ENCODE measurements at places on chromosomes 6 and 20.

GRCh38 chr6:37099442-37099841 lies 70.5 kb upstream of the PIM1 start:
- DNase-seq = no peak

DNA sequence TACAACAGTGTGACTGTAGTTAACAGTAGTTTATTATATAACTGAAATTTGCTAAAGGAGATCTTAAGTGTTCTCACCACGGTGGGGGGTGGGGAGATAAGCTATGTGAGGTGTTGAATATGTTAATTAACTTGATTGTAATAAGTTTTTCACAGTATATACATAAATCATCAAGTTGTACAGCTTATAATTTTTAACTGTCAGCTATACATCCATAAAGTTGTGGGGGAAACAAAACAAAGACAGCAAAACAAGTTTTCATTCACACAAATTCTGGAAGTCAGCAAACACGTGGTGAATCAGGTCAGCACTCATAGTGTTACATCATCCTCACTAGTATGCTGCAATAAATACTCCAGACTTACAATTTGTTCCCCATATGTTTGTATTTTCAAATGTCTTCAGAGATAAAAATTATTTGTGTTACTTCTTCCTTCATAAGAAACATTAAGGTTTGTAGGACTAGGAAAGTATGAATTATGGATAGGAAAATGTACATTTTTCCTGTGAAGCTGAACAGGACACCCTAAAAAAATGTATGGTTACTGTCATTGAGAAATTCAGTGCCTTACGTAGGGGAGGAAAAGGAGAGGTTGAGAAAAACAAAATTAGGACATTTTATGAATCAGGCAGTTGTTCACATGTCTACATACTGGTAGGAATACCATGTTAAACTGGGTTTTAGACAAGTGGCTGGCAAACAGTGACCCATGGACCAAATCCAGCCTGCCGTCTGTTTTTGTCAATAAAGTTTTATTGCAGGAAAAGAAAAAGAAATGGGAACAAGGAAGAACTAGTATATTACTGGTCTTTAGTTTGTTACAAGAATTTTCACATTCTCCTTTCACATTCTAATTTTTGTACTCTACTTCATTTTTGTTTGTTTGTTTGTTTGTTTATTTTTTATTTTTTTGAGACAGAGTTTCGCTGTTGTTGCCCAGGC lies 6.0 kb downstream of the SUMO4 start:
- DNase-seq = no peak

- no peak for DNase-seq
These were observed 101.8 kb downstream of the KLHL32 start for GRCh38 chr6:97026298-97026697.

DNA sequence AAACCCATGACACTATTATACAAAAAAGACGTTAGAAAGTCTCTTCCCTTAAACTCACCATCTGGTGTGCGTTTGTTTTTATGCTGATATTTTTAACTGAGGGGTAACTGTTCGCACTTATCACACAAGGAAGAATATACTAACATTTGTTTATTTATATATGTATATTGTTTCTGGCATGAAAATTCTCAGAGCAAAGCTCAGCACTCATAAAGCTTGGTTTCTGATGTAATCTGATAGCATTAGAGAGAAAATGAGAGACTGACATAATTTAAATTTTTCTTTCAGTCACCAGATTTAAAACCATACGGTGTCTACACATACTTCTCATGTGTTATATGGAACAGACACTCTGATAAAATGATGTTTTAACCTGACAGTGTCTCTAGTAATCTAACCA lies 6.9 kb downstream of the BLOC1S5 start:
- DNase-seq = no peak

DNA sequence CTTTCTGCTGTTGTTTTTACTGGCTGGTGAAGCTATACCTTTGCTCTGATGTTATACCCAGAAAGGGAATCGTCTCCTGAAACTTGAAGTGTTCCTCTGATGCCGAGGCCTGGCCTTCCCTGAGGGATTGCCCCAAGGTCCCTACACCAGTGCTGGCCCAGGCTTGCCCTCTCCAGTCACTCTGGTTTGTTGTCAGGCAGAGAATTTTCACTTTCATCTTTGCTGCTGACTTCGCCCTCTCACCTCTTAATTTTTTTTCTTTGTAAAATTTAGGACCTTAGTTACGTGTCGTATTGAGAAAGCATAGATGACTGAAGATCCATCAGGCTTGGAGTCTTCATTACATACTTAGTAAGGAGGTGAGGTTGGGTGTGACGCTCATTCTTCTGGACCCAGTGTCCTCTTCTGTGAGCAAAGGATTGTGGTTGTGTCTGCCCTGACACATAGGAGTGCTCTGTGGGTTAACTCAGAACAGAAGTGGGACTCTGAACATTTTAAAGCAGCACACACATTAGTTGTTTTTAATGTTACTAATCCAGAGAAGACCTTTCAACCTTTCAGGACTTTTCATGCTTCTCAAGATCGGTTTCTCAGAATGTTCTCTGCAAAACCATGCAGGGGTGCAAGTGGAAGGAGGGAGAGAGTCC lies 45.4 kb downstream of the TULP4 start:
- no peak for DNase-seq

GRCh38 chr20:29741894-29742698 lies 1515.4 kb upstream of the DEFB115 start:
- no peak for DNase-seq

- DNase-seq = no peak
These were observed 33.4 kb downstream of the CTNNBL1 start for GRCh38 chr20:37726971-37727956.

DNA sequence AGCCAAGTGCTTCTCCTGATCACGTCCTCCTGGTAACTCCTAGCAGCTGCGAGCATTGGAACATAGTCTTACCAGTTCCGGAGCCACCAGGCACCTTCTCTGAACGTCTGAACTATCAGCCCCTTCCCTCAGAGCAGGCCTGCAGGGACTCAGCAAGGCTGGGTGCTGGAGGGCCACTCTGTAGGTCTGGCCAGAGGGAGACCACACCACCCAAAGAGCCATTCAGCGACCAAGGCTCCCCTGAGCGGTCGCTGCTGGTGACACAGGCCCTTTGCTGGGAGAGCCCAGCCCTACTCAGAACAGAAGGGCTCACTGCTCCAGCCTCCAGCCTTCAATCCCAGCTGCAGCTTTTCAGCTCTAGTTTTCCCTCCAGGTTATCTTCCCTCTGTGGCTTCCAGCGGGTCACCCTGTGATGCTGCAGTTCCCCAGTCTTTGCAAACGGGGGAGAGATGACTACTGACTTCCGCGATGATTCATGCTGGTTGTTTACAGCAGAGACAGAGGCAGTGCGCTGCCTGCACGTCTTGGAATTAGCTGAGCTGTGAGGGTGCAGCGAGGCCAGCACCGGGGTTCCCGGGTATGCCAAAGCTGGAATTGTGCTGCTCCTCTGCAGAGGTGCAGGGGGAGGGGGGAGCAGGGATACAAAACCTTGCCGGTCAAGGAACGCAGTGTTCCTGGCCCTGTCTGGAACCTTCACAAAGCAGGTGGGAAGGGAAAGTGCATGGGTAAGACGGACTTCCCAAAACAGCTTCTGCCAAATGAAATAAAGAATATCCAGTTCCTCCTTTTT lies 161.4 kb downstream of the LY86 start:
- DNase-seq = peak; percentile 10

- DNase-seq = peak; percentile 32
These were observed at the start of gene SAMD5 for GRCh38 chr6:147508042-147508865. TSS of gene SAMD5 (plus strand) at chr6:147508690. CDS start at chr6:147508929, 239 bp downstream.

GRCh38 chr6:149867876-149868640 lies 3.9 kb upstream of the LRP11 start:
- no peak for DNase-seq

- DNase-seq = no peak
These were observed 341.7 kb upstream of the HTR1E start for GRCh38 chr6:86595641-86596040.

DNA sequence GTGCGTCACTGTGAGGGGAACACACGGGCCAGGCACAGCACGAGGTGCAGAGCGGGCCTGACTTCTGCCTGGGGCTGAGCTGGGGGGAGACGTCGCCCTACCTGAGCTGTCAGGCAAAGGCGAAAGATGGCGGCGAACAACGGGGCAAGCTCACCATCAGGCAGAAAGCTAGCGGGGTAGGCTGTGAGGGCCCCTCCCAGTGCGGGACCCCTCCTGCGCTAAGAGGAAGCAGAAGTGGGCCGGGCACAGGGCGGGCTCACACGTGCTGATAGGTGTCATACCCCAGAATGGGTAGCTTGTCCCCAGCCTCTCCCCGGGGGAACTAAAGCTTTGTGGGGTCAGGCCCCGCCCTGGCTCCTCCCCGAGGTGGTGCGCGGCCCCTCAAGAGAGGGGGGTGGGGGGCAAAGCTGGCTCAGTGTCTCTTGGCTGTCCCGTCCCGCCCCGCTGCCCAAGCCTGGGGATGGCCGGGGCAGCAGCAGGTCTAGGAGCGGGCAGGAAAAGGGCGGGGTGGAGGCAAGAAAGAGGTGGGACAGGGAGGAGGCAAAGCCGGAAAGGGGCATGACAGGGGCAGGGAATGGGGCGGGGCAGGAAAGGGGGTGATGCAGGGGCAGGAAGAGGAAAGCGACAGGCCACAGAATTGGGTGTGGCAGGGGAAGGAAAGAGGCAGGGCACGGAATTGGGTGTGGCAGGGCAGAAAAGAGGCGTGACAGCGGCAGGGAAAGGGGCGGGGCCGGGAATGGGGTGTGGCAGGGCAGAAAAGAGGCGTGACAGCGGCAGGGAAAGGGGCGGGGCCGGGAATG lies 14.7 kb downstream of the UCKL1 start:
- DNase-seq = no peak

GRCh38 chr6:93419304-93420162 lies at the start of gene EPHA7:
TSS of gene EPHA7 (minus strand) at chr6:93419559. CDS start at chr6:93419341, 218 bp downstream.
- DNase-seq = peak; percentile 93

DNA sequence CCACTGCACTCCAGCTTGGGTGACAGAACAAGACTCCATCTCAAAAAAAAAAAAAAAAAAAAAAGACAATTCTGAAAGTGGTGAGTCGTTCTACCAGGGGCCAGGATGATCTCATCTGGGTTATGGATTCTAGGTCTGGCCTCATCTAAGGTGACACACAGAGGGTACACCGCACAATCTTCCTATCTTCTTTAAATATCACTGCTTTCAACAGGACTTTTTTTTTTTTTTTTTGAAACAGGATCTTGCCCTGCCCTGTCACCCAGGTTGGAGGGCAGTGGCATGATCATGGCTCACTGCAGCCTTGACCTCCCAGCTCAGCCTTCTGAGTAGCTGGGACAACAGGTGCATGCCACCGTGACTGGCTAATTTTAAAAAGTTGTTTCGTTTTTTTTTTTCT lies 67.7 kb downstream of the SLC16A10 start:
- DNase-seq = no peak

- DNase-seq = no peak
These were observed 16.8 kb downstream of the IL17F start for GRCh38 chr6:52227495-52227894.

DNA sequence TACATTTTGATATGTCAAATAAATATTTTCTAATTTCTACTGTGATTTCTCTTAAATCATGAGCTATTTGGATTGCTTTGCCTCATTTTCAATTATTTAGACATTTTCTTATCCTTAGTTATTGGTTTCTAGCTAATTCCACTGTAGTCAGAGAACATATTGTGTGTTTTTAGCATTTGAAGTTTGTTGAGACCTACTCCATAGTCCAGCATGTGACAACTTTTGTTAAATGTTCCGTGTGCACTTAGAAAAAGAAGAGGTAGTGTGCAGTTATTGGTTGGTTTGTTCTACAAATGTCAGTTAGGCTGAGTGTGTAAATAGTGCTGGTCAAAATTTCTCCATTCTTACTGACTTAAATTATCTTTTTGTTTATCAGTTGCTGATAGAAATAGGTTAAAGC lies 138.8 kb downstream of the BCAS1 start:
- no peak for DNase-seq

DNA sequence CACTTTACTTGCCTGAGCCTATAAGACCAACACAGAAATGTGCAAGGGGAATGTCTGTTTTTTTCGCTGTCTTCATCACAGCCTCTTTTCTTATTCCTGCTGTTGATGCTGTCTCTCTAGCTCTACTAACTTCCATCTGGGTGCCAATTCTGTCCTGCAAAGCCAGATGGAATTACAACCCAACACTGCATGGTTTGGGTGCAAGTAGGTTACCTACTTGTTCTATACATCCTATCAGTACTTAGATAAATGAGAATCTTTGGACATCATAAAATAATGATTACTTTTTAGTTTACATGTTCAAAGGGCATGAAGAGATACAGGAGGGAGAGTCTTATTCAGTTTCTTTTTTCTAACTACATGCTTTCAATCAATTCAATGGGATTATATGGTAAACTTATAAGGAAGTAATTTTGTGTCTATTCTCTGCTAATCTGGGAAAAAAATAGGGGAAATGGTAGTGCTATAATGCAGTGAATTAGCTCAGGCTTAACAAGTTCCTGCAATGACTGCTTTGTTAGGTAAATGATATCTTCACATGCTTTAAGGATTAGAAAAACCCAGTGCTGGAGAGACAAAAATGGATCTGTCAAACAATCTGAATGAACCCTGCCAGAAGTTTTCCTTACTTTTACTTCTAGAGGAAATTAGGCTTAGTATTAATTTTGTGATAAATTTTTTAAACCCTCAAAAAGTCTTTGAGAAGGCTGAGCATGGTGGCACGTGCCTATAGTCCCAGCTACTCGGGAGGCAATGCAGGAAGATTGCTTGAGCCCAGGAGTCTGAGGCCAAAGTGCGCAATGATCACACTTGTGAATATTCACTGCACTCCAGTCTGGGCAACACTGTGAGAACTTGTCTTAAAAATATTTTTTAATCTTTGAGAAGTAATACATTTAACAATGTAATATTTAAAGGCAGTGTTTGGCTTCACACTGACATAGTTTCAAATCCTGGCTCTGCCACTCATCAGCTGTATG lies 86.5 kb upstream of the E2F3 start:
- no peak for DNase-seq

DNA sequence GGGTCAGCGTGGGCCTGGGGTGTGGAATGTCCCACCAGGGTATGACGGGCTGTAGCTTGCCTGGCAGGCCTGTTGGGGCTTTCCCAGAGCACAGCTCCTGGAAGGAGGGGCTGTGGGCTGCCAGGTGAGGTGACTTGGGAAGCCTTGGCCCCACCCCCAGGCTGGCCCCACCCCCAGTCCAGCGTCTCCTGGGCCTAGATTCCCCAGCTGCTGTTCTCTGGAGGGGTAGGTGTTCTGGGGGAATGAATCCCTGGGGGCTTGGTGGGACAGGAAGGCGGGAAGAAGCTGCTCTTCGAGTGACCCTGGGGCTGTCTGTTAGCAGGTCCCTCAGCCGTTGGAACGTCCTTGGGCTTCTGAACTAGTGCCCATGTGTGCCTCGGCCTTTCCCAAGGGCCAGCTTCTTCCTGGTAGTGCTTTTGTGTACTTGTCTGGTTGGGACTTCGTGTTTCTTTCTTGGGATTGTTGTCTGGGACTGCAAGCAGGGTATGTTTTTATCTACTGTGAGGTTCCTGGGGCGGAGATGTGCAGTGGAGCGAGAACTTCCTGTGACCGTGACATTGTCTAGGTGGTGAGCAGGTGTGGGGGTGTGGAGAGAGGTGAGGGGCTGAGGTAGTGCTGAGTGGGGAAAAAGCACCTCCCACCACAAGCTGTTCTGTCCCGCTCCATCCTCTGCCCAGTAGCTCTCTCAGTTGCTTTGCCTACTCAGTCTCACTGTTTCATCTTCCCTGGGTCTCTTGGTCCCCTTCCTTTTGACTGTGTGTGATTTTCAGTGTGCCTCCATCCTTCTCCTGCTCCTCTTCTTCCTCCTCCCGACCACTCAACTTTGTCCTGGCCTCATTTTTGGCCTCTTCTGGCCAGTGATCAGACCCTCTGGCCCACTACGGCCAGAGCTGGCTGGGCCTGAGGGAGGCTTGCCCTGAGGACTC lies 1.3 kb upstream of the DDR1 start:
- DNase-seq = no peak

All from nucleus accumbens (tissue), 56 donors.